Right lobe of liver (tissue), 6 donors: ENCODE measurements at places on chromosomes 4 and X. TPM values are rescaled to one million over a fixed set of nuclear protein-coding genes. Genes with fewer than 3 reads are reported as not detected.

- no peak for DNase-seq
These were observed 257.6 kb downstream of the BCOR start for GRCh38 chrX:39840133-39840532.

The NAA11 gene
- not detected for total RNA-seq

The CCDC110 gene
- 0.39 TPM for total RNA-seq

The UGT2B17 gene
- 1.2 TPM for total RNA-seq

The CPZ gene
- 0.40 TPM for total RNA-seq

- DNase-seq, result no peak
These were observed 81.9 kb upstream of the QRFPR start for GRCh38 chr4:121462660-121463261.

GRCh38 chr4:40984051-40984450 is 230.3 kb downstream of the APBB2 start:
- DNase-seq, result peak; percentile 74

GRCh38 chr4:7381221-7381889 is 53.4 kb downstream of the PSAPL1 start:
- peak; percentile 28 for DNase-seq

The CSAG3 gene
- not detected for total RNA-seq

DNA sequence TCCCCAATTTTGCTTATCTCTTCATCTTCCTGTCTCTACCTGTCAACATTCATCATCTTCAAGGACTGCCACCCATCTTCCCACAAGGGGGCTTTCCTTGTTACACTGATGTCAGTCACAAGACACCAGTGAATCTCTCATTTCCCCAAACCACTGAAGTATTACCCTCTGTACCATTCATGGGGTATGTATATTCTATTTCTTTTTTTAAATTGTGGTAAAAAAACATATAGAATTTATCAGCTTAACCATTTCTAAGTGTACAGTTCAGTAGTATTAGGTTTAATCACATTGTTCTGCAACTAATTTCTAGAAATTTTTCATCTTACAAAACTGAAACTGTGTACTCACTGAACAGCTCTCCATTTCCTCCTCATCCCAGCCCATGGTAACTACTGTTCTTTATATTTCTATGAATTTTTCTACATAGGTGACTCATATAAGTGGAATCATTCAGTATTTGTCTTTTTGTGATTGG is 98.6 kb downstream of the LARP7 start:
- no peak for DNase-seq

The CFAP99 gene
- 0.27 TPM for total RNA-seq

DNA sequence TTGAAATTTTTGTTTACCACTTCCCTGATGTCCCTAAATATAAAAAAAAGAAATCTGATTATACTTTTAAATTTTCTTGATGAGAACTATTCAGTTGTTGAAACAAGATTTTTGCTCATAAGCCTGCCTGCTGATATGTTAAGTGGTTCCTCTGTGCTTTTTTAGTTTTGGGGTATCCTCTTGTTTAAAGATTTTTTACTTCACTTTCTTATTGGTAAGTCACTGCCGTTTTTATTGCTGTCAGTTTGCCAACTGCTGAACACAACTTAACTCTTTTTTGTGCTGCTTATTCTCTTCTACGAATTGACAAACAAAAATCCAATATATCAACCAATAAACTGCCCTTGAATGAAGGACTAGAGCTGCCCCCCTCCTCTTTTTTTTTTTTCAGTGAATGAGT is 39.5 kb downstream of the GUCY1A1 start:
- no peak for DNase-seq

The WFS1 gene
- 15.6 TPM for total RNA-seq

GRCh38 chr4:103996637-103997036 is 276.9 kb upstream of the TACR3 start:
- DNase-seq, result no peak

- DNase-seq, result no peak
These were observed 10.2 kb downstream of the CBR4 start for GRCh38 chr4:168999809-169000208.
